ENCODE measurements at places on chromosomes 3 and 15.

DNA sequence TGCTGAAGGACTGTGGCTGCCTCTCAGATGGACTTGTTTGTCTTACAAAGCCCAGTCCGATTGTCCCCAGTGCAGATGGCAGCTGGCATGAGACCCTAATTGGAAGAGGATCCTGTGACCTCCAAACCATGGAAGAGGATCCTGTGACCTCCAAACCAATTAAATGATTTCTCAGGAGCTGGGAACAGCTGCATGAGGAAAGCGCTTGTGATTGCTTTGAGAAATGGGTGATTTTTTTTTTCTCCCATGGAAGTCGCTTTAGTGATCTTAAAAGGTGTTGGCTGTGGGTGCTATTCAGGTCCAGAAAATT lies 68.4 kb upstream of the LARS2 start:
- DNase-seq: no peak

GRCh38 chr3:131608741-131609140 lies 106.0 kb upstream of the MRPL3 start:
- no peak for DNase-seq

GRCh38 chr3:196120291-196120951 lies 38.5 kb upstream of the TFRC start:
- DNase-seq: peak; percentile 86

DNA sequence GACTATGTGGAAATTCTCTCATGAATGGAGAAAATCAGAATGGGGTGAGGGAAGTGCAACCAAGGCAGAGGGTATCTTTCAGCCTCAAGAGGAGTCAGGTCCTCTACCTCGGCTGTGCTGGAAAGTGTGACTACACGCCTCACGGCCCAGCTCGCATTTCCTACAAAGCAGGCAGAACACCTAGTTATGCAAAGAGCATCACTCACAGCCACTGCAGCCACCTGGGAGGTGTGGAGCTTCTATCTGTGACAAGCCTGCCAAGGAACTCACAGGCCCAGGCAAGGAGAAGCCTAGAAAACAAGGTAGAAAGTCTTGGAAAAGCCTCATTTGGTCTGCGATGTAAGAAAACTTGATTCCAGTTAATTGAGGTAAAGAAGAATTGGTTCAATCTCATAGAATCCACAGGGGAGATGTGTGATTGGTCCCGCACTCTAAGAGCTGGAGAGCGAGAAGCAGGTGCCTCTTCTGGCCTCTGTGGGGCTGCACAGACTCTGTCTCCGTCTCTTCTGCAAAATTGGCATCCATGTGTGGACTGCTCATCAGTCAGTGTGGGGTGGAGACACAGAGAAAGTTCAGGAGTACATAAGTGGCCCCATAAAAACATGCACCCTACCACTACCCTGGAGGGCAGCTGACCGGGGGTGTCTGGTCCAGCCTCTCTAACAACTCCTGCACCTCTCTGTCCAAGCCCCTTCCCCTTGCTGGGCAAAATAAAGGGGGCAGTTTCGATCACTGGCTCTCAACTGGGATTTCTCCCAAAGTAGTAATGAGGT lies 76.8 kb downstream of the TAMM41 start:
- no peak for DNase-seq

GRCh38 chr3:25604107-25604805 lies 60.5 kb downstream of the TOP2B start:
- DNase-seq: peak; percentile 93

Measured in hematopoietic multipotent progenitor cell treated with erythropoietin and hydrocortisone succinate and interleukin-3 and kit ligand, for 4 days (in vitro differentiated cells).